CD4-positive, alpha-beta T cell treated with Interferon alpha-2 for 1 hour (primary cell): ENCODE measurements at places on chromosomes 1 and 21.

- DNase-seq, result no peak
Measured at GRCh38 chr21:27219068-27219467, 252.2 kb upstream of the ADAMTS5 start.

- DNase-seq, result no peak
Measured at GRCh38 chr1:60921175-60921574, 161.2 kb upstream of the NFIA start.

- DNase-seq, result no peak
Measured at GRCh38 chr1:59819566-59820438, 5.1 kb downstream of the HOOK1 start.

DNA sequence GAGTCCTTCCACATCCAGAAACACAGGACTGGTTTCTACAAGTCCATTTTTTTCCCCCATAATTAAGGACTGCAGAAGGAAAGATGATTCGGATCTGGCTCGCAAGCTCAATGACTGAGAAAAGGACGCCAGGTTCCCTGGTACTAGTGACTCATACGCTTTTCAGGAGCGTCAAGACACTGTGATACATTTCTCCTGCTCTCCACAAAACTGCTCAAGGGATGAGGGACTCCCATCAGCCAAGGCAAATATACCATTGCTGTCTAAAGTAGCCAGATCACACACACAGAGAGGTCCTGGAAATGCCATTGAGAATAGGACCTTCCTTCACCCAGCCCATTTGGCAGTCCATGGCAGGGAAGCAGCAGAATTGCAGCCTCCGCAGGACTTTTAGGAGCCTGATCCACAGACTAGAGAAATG lies 253.6 kb upstream of the IRF2BP2 start:
- DNase-seq, result no peak

- DNase-seq, result no peak
Measured at GRCh38 chr1:121558514-121558913, 373.7 kb downstream of the SRGAP2C start.

GRCh38 chr1:86788300-86789206 lies 84.2 kb downstream of the SH3GLB1 start:
- DNase-seq, result no peak

- no peak for DNase-seq
Measured at GRCh38 chr1:188822248-188822647, 1655.4 kb downstream of the BRINP3 start.
